ENCODE measurements at places on chromosomes 6 and 20. TPM values are rescaled to one million over a fixed set of nuclear protein-coding genes. Genes with fewer than 3 reads are reported as not detected.
A peak's percentile ranks its signal among the peaks of the same experiment; 100 is the strongest.

DNA sequence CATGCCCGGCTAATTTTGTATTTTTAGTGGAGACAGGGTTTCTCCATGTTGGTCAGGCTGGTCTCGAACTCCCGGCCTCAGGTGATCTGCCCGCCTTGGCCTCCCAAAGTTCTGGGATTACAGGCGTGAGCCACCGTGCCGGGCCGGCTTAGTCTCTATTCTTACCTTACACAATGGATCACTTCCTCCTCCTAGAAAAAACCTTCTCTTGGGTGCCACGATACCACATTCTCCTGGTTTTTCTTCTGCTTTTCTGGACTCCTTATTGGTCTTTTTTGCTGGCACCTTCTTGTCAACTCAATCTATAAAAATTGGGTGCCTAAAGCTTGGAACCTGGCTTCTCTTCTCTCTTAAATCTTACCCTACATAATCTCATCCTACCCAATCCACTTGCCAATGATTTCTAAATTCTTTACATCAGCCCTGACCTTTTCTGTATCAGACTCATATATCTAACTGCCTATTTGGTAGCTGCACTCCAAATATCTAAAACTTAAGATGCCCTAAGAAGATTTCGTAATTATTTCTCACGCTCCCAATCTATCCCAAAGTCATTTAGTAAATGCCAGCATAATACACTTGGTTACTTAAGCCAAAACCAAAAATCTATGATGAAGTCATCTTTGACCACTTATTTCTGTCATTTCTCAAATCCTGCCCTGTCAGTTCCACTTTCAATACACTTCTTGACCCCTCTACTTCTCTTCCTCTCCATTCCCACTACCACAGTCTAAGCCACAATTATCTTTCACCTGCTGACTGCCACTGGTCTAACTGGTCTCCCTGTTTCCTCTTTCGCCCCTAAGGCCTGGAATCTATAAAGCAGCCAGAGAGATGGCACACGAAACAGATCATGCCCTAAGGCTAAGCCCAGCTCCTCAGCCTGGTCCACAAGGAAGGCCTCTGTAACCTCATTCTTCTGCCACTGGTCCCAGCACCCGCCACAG lies 43.2 kb downstream of the ELMO2 start:
- DNase-seq, result no peak
- peaks cover 70% of the 10 kb centered on the region for H3K4me1 ChIP-seq
- H3K36me3 ChIP-seq, result peaks cover 73% of the 10 kb centered on the region
- H3K4me3 ChIP-seq, result peak overlapping the region; percentile 93
- peak overlapping the region; percentile 91 for H3K27ac ChIP-seq

DNA sequence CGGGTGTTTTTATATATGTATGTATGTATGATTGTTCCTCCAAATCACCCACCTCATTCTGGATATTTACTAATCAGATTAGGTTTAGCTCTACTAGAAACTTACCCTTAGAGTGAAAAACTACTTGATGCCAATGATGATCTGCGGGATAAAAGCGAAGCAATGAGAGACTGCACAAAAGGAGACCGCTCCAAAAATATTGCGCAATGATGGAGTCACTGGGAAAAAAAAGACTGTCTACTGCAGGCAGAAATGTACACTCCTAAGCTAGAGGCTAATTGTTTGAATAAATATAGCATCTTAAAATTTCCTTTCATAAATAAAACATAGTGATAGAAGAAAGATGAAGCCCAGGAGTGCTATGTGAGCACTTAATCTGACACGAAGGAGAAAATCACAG lies 7.3 kb downstream of the RAB32 start:
- no peaks in the 10 kb centered on the region for H3K4me1 ChIP-seq
- DNase-seq, result no peak
- H3K4me3 ChIP-seq, result no peak overlapping the region
- H3K27ac ChIP-seq, result no peak overlapping the region

DNA sequence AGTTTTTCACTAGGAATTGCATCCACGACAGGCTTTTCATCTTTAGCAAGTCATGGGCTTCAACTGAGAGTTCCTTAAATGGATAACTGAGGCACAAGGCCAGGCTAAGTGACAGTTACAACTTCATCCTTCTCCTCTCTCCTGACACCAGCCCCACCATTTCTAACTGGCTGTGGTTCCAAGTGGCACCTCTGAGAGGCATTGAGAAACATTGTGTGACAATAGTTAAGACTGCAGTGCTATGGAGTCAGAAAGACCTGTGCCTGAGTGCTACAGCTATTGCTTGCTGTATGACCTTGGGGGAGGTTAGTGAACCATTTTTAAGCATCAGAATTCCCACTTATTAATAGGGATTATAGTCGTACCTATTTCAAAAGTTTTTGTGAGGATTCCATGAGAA lies 26.2 kb upstream of the MLIP start:
- no peaks in the 10 kb centered on the region for H3K4me1 ChIP-seq
- DNase-seq, result no peak
- H3K36me3 ChIP-seq, result no peaks in the 10 kb centered on the region
- H3K27ac ChIP-seq, result no peak overlapping the region
- no peak overlapping the region for H3K4me3 ChIP-seq

Gene NCOA6
- 28.9 TPM for total RNA-seq

Gene GDAP1L1
- total RNA-seq, result not detected

Gene SIRPA
- not detected for total RNA-seq

Gene SEMG1
- not detected for total RNA-seq

DNA sequence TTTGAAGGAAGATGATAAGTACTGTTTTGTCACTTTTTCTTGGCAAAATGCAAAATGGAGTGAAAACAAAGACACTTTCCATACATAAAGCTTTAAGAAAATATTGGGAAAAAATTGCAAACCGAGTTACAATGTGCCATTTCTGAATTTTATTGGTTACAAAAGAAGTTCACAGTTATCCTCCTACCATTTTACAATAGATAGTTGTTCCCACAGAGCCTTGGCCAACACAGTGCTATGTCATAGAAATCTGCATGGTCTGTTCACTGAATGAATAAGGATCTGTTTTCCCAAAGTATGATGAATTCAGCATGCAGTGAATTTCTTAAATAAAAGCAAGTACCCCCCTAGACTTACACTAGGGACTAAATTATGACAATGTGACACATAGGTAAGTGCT lies 268.2 kb upstream of the POU3F2 start:
- no peaks in the 10 kb centered on the region for H3K36me3 ChIP-seq
- H3K27me3 ChIP-seq, result no peaks in the 10 kb centered on the region
- no peak overlapping the region for H3K4me3 ChIP-seq
- no peak for DNase-seq

Gene MAP7
- total RNA-seq, result 1.8 TPM

Gene VGLL2
- total RNA-seq, result not detected

- H3K27me3 ChIP-seq, result no peaks in the 10 kb centered on the region
- H3K4me3 ChIP-seq, result peak overlapping the region; percentile 92
- peaks cover 59% of the 10 kb centered on the region for H3K4me1 ChIP-seq
- peaks cover 81% of the 10 kb centered on the region for H3K36me3 ChIP-seq
Observed at GRCh38 chr6:33278392-33278741, 1.4 kb downstream of the B3GALT4 start.

DNA sequence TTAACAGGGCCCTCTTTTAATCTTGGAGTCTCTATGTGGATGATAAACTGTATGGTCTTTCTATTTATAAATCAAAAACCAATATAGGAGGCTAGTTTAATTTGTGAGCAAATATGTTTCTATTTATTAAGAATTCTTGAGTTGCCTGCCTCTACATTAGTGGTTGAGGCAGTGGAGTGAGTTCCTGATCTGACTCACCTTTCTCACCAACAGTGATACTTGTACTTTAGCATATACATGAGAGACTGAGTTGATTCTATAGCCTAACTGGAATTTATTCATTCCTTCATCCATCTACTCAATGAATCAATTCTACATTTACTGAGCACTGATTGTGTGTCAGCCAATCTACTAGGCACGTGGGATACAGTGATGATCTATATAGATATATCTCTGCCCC lies 126.9 kb downstream of the TRMT11 start:
- no peaks in the 10 kb centered on the region for H3K36me3 ChIP-seq
- H3K4me3 ChIP-seq, result no peak overlapping the region
- no peaks in the 10 kb centered on the region for H3K27me3 ChIP-seq

All from activated CD4-positive, alpha-beta memory T cell treated with anti-CD3 and anti-CD28 coated beads, Interleukin-2, amount 10 ng/mL, durations not matched to agents 7 days and 5 days (primary cell).